Epithelial cell of esophagus (primary cell): ENCODE measurements at places on chromosomes 4 and X.

- no peak for DNase-seq
These were observed 205.3 kb upstream of the ANXA3 start for GRCh38 chr4:78346222-78346621.

DNA sequence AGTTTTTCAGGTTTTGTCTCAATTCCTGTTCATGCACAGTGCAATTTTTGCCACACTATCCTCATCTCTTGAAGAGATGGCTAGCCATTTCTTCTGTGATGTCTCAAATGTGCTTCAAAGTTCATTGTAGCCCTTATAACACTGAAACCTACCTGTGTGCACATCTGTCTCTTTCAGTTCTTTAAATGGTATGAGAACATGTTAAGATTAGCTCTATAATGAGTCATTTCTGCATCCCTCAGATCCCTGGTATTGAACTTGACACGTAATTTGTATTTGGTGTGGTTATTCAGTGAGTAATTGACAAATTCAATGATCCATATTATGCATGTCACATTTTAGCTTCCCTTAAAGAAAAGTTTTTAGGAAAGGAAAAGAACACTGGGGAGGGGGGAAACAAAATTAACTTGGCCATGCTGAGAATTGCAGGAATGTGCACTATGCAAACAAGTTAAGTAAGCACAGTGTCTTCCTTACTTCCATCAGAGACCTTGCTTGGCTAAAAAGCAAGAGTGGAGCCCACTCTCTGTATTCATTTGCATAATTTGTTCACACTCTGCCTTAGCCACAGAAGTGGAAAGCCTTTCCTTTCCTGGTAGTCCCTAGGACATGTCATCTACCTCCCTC is 659.8 kb upstream of the MAGEB2 start:
- DNase-seq: peak; percentile 58

DNA sequence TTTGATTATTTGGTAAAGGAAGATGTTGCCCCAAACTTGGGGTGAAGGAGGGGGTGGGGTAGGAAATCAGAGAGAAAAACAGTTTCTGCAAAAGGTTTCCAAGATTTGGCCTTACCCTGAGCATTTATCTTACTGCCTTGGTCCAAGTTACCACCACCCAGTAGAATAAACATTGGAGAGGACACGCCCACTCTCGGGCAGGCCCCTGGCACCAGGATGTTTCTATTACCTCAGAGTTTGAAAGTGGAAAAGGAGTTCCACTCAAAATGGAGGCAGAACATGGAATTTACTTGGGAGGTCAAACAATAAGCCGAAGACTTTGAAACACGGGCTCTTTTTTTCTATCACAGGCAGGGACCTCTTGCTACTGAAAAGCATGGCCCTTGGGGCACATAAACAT is 113.7 kb downstream of the CHRNA9 start:
- peak; percentile 42 for DNase-seq

DNA sequence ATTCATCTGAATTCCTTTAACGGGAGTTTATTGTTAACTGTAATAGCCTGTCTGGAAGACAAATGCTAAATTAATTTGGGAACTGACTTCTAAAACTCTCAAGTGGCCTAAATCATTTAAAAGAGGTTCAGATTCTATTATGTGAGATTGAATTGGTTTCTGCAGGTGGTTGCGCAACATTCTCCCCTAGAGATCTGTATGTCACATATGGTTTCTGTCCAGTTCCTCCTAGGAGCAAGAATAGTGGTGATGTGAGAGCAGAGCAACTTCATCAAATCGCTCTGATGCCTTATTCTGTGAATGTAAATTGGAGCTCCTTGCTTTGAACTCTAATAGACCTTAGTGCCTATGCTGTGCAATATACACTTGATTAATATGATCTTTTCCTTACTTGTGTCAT is 144.6 kb upstream of the GPR101 start:
- DNase-seq: no peak

GRCh38 chrX:71296806-71297205 is 4.7 kb upstream of the ITGB1BP2 start:
- DNase-seq: no peak

- DNase-seq: no peak
These were observed 21.4 kb downstream of the WDR44 start for GRCh38 chrX:118367338-118367737.

- no peak for DNase-seq
These were observed 24.7 kb downstream of the SEC24D start for GRCh38 chr4:118810991-118811764.

DNA sequence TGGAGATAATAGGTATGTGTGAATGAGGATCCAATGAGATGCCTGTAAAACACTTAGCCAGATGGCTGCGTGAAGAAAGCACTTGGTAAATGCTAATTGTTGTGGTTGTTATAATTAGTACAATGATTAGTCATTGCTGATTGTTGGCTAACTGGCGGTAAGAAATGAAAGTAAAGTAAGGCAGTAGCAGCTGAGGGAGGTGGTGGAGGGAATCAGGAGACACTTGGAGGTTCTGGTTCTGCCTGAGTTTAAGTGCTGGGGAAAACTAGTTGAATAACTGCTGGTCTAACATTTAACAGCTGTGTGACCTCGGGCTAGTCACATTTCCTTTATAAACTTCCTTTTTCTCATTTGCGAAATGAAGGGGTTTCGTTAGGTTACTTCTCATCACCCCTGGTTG is 30.9 kb downstream of the CD38 start:
- peak; percentile 14 for DNase-seq

- no peak for DNase-seq
These were observed 39.0 kb downstream of the PLAC8 start for GRCh38 chr4:83075311-83076095.

DNA sequence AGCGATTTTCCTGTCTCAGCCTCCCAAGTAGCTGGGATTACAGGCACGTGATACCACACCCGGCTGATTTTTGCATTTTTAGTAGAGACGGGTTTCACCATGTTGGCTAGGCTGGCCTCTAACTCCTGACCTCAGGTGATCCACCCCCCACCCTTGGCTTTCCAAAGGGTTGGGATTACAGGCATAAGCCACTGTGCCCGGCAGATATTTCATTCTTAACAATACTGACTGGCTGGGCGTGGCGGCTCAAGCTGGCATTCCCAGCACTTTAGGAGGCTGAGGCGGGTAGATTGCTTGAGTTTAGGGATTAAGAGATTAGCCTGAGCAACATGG is 1.3 kb downstream of the PQBP1 start:
- DNase-seq: no peak
